ENCODE measurements at places on chromosomes 11 and 22. TPM values are rescaled to one million over a fixed set of nuclear protein-coding genes. Genes with fewer than 3 reads are reported as not detected.

- ATAC-seq = peak; percentile 76
These were observed 781 bp upstream of the TEF start for GRCh38 chr22:41380993-41381328.

DNA sequence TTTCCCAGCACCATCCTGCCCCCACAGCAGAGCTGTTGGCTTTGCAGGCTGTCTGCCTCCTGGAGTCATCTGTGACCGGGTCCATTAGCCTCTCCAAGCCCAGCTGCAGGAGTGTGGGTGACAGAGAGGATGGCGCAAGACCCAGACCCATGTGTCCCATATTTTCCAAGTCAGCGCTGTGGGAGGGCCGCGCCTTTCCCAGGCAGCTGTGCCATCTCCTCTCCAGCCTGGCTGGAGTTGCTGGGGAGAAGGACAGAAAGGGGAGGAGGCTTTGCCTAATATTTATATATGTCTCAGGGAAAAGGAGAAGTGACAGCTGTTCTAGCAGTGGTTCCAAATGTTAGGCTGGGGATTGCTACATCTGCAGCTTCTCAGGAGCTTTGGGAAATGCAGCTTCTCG lies 15.7 kb downstream of the DTX4 start:
- ATAC-seq = peak; percentile 88

DNA sequence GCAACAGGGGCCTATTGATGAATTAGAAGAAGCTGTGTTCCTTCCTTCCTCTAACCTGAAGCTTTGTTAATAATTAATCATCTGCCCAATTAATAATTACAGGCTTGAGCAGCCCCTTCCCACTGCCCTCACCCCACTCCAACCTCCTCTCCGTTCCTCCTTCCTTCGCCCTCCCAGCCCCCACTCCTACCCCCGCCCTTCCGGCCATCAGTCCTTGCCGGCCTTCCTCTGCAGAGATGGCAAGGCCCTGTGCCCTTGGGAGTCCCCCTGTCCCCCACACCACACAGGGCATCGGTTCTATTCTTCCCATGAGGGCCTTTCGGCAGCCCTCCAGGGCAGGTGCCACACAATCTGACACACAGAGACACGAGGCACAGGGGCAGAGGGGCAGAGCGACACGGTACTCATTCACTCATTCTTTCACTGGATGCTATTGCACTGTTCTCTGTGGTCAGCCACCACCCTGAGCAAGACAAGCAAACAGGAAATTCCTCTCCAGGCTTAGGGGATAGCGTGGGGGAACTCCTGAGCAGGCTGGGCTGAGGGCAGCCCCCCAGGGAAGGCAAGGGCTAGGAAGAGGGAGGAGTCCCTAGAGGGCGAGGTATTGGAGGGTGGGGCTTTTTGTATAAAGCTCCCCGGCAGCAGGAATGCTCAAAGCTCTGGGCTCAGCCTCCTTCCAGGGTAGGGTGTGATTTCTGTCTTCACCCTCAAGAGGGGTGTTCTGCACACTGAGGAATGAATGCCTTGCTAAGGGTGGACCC lies 14.7 kb downstream of the MGAT3 start:
- peak; percentile 11 for ATAC-seq

DNA sequence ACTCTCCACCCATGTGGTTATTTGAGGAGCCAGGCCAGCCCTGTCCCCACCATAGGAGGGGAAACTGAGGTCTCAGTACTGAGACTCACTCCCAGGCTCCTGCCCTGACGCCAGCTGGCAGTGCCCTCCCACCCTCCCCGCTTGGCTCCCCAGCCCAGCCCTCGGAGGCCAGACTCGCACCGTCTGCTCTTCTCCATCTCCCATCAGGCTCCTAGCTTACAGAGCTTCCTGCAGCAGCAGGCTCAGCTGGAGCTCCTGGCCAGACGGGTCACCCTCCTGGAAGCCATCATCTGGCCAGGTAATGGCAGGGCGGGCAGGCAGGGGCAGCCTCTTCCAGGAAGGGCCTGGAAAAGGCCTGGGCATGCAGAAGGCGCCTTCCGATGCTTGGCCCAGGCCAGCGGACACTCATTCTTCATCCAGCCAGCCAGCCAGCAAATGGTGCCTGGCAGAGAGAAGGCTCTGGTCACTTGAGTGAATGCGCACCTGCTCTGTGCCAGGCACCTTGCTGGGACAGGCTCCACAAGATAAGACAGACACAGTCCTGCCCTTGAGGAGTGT lies 12.6 kb downstream of the RHBDD3 start:
- no peak for ATAC-seq

- no peak for ATAC-seq
These were observed 20.1 kb upstream of the SPINDOC start for GRCh38 chr11:63793161-63793560.

GRCh38 chr11:783581-784015 lies 6.3 kb downstream of the CEND1 start:
- peak; percentile 84 for ATAC-seq

GRCh38 chr11:11968511-11969280 lies 39.7 kb downstream of the DKK3 start:
- no peak for ATAC-seq

DNA sequence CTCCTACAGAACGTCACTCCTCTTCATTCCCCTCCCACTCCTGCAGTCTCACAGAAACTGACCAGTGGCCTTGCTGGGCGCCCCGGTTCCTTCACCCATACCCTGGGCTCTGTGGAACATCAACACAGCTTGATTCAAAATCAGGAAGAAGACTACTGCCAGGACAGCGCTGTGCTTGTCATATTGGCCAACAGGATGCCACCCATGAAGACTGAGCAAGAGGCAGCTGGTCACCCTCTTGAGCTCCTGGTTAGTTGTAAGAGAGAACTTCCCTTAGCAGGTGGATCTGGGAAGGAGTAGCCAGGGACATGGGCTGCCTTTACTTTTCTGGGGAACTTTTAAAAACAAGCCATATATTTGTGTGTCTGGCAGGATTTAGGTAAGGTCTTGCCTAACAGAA lies 110.4 kb upstream of the TIMP3 start:
- no peak for ATAC-seq

GRCh38 chr11:69588270-69588669 lies 52.7 kb upstream of the CCND1 start:
- no peak for ATAC-seq

DNA sequence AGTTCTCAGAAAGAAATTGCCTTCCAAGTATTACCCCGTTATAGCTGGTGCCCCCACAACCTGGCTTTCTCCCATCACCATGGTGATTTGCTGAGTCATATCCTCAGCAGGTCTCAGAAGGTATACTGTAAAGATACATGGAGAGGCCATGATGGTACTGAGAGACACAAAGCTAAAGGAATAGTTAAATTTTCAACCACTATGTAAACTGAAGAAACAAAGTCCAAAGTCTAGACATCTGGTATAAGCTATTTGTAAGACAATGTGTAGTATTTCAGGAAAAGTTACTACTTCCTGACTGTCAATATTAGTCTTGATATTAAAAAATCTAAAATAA lies 377.1 kb downstream of the DCDC1 start:
- no peak for ATAC-seq

DNA sequence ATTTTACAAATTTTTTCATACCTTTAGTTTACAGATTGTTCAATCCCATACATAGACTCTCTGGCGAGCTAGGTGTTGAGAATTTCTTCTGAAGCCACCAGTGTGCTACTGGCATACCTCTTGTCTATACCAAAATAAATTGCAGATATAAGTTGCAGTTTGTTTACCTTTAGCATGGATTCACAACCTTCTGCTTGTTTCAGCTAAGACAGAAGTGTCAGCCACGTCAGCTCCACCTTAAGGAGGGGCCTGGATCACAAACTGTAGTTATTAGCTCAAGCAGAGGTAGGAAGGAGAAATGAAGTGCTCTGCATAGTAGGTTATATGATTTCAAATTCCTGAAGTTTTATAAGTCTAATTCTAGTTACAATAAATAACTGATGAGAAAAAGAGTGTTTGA lies at the start of gene NXPE4:
TSS of gene NXPE4 (minus strand) at position 216 of the 400 bp plus-strand sequence. CDS start 1,027 bp downstream, outside the sequence.
- ATAC-seq = no peak

DNA sequence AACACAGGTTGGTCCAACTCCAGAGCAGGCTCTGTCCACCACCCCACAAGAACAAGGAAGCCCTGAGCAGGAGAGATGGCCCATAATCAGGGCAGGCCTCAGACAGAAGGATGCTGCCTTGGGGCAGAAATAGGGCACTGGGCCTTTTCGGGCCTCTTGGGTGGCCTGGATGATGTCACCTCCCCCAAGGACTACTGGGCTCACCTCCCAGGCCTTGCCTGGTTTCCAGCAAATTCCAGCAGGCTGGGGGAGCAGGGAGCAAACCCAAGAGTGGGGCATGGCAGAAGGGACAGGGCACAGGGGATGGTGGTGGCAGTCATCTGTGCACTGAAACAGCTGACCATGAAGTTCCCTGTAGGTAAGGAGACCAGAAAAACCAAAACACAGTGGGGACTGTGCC lies 5.3 kb upstream of the NAA40 start:
- no peak for ATAC-seq

GRCh38 chr11:6488342-6488741 lies 7.0 kb downstream of the TIMM10B start:
- no peak for ATAC-seq

GRCh38 chr11:905952-906351 lies 4.7 kb downstream of the CHID1 start:
- ATAC-seq = no peak

DNA sequence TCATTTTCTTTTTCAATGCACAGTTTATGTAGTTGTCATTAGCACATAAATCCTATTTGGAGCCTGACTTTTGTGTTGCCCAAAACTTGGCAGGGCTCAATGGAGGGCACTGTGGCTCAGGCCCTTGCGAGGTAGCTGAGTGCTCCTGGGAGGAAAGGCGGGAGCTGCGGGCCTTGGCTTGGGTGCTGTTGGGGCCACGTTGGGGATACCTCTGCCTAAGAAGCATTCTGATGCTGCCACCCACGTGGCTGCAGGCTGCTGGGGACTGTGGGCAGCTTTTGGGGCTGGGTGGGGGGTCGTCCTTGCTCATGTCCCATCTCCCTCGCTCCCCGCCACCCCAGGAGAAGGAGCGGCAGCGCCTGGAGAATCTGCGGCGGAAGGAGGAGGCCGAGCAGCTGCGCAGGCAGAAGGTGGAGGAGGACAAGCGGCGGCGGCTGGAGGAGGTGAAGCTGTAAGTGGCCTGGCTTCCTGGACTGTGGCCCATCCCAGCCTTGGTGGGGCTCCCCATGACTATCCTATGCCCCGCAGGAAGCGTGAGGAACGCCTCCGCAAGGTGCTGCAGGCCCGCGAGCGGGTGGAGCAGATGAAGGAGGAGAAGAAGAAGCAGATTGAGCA lies 20.9 kb downstream of the INCENP start:
- no peak for ATAC-seq

GLYAT gene
- not detected for total RNA-seq

NNMT gene
- 157 TPM for total RNA-seq

DDI1 gene
- total RNA-seq = 0.12 TPM

APLNR gene
- 3.7 TPM for total RNA-seq

PKNOX2 gene
- 1.7 TPM for total RNA-seq

APOL5 gene
- not detected for total RNA-seq

SLC29A2 gene
- 0.27 TPM for total RNA-seq

C11orf16 gene
- not detected for total RNA-seq

OR4P4 gene
- not detected for total RNA-seq

MRGPRX4 gene
- not detected for total RNA-seq

RAB39A gene
- total RNA-seq = 1.3 TPM

LMO1 gene
- total RNA-seq = not detected

PGA4 gene
- not detected for total RNA-seq

Measured in gastroesophageal sphincter (tissue), 4 donors.